ENCODE measurements at places on chromosomes 2 and 18. TPM values are rescaled to one million over a fixed set of nuclear protein-coding genes. Genes with fewer than 3 reads are reported as not detected.

The NR4A2 gene
- 3.0 TPM for total RNA-seq

The CDKL4 gene
- not detected for total RNA-seq

The DIPK1C gene
- not detected for total RNA-seq

The EML6 gene
- total RNA-seq, result 1.5 TPM

The TUBB8B gene
- not detected for total RNA-seq

The C2orf15 gene
- total RNA-seq, result 1.0 TPM

The TDRD15 gene
- total RNA-seq, result not detected

The PCARE gene
- not detected for total RNA-seq

The ADGRF3 gene
- total RNA-seq, result 0.06 TPM

The GKN1 gene
- total RNA-seq, result 0.56 TPM

The FTCDNL1 gene
- 2.8 TPM for total RNA-seq

The MBOAT2 gene
- 47.7 TPM for total RNA-seq

The CYRIA gene
- 0.31 TPM for total RNA-seq

The PLGLB2 gene
- total RNA-seq, result 0.23 TPM
